Skeletal muscle cell (primary cell): ENCODE measurements at places on chromosomes 12 and 14.

- peak; percentile 52 for DNase-seq
These were observed 10.7 kb downstream of the PCNX4 start for GRCh38 chr14:60102389-60102788.

DNA sequence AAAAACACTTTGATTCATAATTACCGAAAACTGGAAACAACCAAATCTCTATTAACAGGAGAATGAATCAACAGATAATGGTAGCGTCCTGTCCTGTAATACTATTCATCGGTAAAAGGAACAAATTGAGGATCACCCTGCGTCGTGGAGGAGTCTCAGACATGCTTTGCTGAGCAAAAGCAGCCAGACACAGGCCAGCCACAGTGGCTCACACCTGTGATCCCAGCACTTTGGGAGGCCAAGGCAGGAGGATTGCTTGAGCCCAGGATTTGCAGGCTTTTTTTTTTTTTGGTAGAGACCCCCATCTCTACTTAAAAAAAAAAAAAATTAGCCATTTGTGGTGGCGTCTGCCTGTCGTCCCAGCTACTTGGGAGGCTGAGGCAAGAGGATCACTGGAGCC, 34.1 kb upstream of the MMP17 start:
- no peak for DNase-seq

DNA sequence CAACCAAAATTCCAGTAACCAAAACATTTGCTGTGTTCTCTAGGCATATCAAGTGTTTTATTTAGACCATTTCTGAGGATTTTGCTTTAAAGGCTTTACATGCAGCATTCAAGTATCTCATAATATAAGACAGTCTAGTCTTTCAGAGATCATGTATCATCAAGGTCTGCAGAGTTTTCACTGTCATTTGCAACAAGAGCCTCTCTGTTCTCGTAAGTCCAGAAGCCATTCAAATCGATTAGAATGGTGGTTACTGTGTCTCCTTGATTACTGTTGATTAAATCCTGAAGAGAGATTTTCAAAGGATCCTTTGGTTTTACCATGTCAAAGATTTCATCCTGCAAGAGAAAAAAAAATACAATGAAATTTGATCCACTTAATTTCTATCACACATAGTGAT, 36.3 kb downstream of the PPP2R3C start:
- DNase-seq = no peak

DNA sequence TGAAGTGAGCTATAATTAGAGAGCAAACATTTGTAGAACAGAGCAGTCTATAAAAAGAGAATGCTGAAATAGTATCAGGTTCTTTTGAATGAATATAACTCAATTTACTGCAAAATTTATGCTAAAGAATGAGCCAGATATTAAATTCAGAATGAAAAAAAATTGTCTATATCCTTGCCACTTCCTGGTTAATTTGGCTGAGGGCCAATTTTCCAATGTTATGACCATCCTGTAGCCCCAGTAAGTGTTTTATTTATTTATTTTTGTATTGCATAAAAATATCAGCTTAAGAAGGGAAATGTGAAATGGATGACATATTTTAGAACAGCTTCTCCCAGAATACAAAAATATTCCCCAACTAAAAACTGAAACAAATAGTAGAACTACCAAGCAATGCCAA, 263.4 kb downstream of the SOX5 start:
- DNase-seq = no peak

DNA sequence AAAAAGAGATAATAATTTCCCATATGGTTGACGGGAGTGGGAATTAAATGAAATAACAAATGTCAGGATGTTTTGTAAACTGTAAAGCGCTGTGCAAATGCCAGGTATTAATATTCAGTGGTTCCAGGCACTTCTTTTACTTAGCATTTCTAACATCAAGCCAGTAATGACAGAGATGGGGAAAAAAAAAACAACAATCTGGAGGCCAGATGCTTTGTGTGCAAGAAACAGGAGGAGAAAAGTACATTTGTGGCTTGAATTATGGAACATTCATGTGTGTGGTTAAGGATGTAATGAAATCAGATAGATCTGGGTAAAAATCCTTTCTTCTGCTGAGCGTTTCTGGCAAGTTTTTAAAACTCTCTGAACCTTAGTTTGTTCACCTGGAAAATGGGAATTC, 509.6 kb downstream of the FUT8 start:
- no peak for DNase-seq

- DNase-seq = no peak
These were observed 5.6 kb upstream of the C14orf180 start for GRCh38 chr14:104573930-104574329.

DNA sequence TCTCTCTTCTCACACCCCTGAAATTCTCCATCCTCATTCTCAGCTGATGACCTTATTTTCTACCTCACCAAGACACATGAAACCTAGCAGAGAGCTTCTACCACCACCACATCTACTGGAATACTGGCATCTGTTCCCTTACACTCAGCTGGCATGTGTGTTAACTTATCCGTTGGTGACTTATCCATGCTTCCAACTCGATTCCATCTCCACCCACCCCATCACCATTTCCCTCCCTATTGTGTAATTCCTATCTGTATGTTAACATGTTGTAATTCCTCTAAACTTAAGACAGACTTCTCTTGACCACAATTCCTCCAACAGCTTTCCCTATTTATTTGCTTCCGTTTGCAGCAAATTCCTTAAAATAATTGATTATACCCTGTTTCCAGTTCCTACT, 15.4 kb downstream of the C1S start:
- DNase-seq = peak; percentile 71

GRCh38 chr12:32183650-32184049, 77.0 kb downstream of the BICD1 start:
- DNase-seq = no peak
